ENCODE measurements at places on chromosomes 7 and 10. TPM values are rescaled to one million over a fixed set of nuclear protein-coding genes. Genes with fewer than 3 reads are reported as not detected.

The KEL gene
- polyA plus RNA-seq = not detected

The ITGB1 gene
- 342 TPM for polyA plus RNA-seq

DNA sequence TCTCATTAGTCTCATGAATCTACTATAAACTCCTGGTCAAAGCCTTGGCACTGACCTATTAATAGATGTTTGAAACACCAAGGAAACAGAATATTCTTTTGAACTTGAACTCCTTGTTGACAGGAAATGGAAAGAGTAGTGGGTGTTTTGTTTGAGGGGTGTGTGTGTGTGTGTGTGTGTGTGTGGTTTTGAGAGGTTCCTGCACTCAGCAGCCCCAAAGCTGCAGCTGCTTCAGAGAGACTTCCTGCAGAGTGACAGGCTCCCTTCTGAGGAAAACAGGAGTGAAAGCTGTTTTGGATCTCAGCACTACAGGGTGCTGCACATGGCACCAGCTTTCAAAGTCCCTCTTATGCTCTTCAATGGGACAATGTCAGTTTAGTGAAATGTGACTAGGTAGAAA is 546.5 kb upstream of the STEAP1 start:
- peaks cover 45% of the 10 kb centered on the region for H3K4me1 ChIP-seq
- DNase-seq = peak; percentile 45
- no peak overlapping the region for H3K27ac ChIP-seq
- H3K27me3 ChIP-seq = no peaks in the 10 kb centered on the region
- H3K36me3 ChIP-seq = no peaks in the 10 kb centered on the region

DNA sequence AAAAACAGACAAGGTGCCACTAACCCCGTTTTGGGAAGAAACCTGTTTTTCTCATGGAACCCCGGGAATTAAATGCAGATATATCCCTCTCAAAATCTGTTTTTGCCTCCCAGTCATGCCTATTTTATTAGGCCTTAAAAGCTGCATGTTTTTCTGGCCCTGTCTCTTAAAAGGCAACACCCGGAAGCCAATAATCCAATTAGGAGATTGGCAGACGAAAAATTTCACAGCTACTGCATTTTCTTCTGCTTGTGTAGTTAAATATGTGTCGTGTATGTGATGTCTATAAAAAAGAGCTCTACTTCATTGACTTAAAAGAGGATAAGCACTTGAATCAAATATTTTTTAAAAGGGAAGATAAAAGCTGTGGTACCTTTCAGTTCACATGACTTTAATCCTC is 31.9 kb upstream of the OPTN start:
- H3K4me1 ChIP-seq = no peaks in the 10 kb centered on the region
- H3K4me3 ChIP-seq = no peak overlapping the region
- H3K36me3 ChIP-seq = no peaks in the 10 kb centered on the region
- no peak for DNase-seq
- no peak overlapping the region for H3K27ac ChIP-seq
- no peaks in the 10 kb centered on the region for H3K27me3 ChIP-seq

DNA sequence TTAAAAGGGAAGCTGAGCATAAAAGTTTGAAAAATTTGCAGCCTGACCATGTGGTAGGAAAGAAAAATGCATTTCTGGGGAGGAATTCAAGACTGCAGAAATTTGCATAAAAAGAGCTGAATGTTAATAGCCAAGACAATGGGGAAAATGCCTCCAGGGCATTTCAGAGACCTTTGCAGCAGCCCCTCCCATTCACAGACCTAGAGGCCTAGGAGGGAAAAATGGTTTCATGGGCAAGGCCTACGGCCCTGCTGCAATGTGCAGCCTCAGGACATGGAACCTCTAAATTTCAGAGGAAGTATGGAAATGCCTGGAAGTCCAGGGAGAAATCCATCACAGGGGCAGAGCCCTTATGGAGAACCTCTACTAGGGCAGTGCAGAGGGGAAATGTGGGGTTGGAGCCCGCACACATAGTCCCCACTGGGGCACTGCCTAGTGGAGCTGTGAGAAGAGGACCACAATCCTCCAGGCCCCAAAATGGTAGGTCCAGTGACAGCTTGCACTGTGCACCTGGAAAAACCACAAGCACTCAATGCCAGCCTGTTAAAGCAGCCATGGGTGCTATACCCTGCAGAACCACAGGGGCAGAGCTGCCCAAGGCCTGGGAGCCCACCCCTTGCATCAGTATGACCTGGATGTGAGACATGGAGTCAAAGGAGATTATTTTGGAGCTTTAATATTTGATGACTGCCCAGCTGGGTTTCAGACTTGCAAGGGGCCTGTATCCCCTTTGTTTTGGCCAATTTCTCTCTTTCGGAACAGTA is 243.8 kb downstream of the DNAJB9 start:
- H3K36me3 ChIP-seq = no peaks in the 10 kb centered on the region
- no peak overlapping the region for H3K4me3 ChIP-seq
- no peaks in the 10 kb centered on the region for H3K4me1 ChIP-seq
- no peaks in the 10 kb centered on the region for H3K27me3 ChIP-seq
- DNase-seq = no peak

- H3K4me1 ChIP-seq = no peaks in the 10 kb centered on the region
- H3K4me3 ChIP-seq = no peak overlapping the region
- no peak for DNase-seq
- no peak overlapping the region for H3K27ac ChIP-seq
- no peaks in the 10 kb centered on the region for H3K27me3 ChIP-seq
- no peaks in the 10 kb centered on the region for H3K36me3 ChIP-seq
These were observed 253.3 kb downstream of the CCDC3 start for GRCh38 chr10:12748186-12748585.

DNA sequence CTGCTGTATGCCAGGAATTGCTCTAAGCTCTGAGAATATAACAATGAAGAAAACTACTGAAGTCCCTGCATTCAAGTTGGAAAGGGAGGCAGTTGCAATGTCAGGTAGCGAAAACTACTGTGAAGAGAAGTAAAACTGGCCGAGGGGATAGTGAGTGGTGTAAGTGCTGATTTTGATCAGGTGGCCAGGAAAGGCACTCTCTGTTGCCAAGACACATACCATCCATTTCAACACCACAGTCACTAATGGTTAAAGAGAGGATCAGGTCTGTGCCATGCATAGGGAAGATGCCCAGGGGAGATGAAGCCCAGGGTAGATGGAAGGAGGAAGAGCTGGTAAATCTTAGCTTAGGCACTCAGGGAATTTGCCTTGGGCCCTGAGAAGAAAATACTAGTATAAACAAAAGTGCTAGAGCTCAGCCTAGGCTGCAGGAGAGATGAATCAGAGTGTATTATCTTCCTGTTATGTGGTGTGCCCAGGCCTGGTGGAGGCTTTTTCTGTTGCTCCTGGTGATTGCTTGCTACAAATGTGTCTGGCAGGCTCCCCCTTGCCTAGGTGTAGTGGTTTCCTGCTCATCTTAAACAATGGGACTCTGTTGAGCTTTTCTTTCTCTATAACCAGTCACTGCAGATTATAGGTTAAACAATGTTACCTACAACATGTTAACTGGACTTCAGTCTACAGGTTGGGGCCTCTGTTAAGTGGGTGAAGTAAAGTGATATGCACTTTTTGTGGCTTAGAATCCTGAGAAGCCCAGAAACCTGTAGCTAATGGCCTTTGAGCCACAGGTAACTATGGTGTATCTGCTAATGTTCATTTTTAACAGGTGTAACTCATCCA is 125.5 kb downstream of the LRRC4 start:
- H3K4me3 ChIP-seq = no peak overlapping the region
- no peak overlapping the region for H3K27ac ChIP-seq
- H3K4me1 ChIP-seq = no peaks in the 10 kb centered on the region
- H3K27me3 ChIP-seq = no peaks in the 10 kb centered on the region
- H3K36me3 ChIP-seq = peaks cover 5% of the 10 kb centered on the region

The SAP25 gene
- 0.56 TPM for polyA plus RNA-seq

The RBM20 gene
- polyA plus RNA-seq = not detected

The STMP1 gene
- 54.2 TPM for polyA plus RNA-seq

GRCh38 chr10:104246976-104247375 is 7.7 kb upstream of the GSTO1 start:
- H3K27me3 ChIP-seq = no peaks in the 10 kb centered on the region
- no peaks in the 10 kb centered on the region for H3K4me1 ChIP-seq
- H3K4me3 ChIP-seq = no peak overlapping the region
- no peaks in the 10 kb centered on the region for H3K36me3 ChIP-seq

The PLAC9 gene
- not detected for polyA plus RNA-seq

The AGR2 gene
- not detected for polyA plus RNA-seq

The CALHM1 gene
- polyA plus RNA-seq = not detected

- H3K36me3 ChIP-seq = no peaks in the 10 kb centered on the region
- no peaks in the 10 kb centered on the region for H3K27me3 ChIP-seq
- H3K27ac ChIP-seq = no peak overlapping the region
These were observed 14.7 kb upstream of the NXPH1 start for GRCh38 chr7:8418629-8419245.

The C7orf57 gene
- polyA plus RNA-seq = not detected

GRCh38 chr10:115514895-115515294 is 421.7 kb downstream of the ATRNL1 start:
- H3K27ac ChIP-seq = no peak overlapping the region
- no peaks in the 10 kb centered on the region for H3K36me3 ChIP-seq
- DNase-seq = no peak
- no peak overlapping the region for H3K4me3 ChIP-seq
- H3K27me3 ChIP-seq = no peaks in the 10 kb centered on the region

The ANAPC16 gene
- 329 TPM for polyA plus RNA-seq

- H3K4me1 ChIP-seq = no peaks in the 10 kb centered on the region
- no peak for DNase-seq
- H3K27ac ChIP-seq = no peak overlapping the region
- no peaks in the 10 kb centered on the region for H3K36me3 ChIP-seq
- no peak overlapping the region for H3K4me3 ChIP-seq
These were observed 22.4 kb downstream of the STMP1 start for GRCh38 chr7:135684699-135685098.

- peak overlapping the region; percentile 76 for H3K4me3 ChIP-seq
- H3K27me3 ChIP-seq = no peaks in the 10 kb centered on the region
- H3K4me1 ChIP-seq = peaks cover 59% of the 10 kb centered on the region
These were observed 1.6 kb downstream of the NCOA4 start for GRCh38 chr10:46028584-46029460.

The C7orf33 gene
- polyA plus RNA-seq = not detected

GRCh38 chr7:80937336-80937735 is 18.5 kb upstream of the SEMA3C start:
- no peaks in the 10 kb centered on the region for H3K27me3 ChIP-seq
- H3K4me3 ChIP-seq = no peak overlapping the region
- DNase-seq = no peak
- no peak overlapping the region for H3K27ac ChIP-seq
- H3K4me1 ChIP-seq = no peaks in the 10 kb centered on the region

- H3K27ac ChIP-seq = no peak overlapping the region
- H3K27me3 ChIP-seq = no peaks in the 10 kb centered on the region
These were observed 55.2 kb upstream of the FRMD4A start for GRCh38 chr10:14385596-14386593.

The OPN1SW gene
- polyA plus RNA-seq = not detected

The TUBB8 gene
- not detected for polyA plus RNA-seq

The XRCC2 gene
- 0.26 TPM for polyA plus RNA-seq

The CALY gene
- 0.83 TPM for polyA plus RNA-seq

DNA sequence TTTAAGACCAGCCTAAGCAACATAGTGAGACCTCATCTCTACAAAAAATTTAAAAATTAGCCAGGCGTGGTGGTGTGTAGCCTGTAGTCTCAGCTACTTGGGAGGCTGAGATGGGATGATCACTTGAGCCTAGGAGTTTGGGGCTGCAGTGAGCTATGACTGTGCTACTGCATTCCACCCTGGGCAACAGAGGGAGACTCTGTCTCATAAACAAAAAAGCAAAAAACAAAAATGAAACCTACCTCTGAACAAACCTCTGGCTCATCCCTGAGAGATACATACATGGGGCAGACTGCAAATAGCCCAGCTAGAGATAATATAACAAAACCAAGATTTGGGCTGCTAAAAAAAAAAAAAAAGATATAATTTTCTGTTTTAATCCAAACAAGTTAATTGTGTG is 19.5 kb downstream of the C10orf67 start:
- DNase-seq = no peak
- no peak overlapping the region for H3K4me3 ChIP-seq
- H3K36me3 ChIP-seq = no peaks in the 10 kb centered on the region
- no peaks in the 10 kb centered on the region for H3K27me3 ChIP-seq

The SORCS1 gene
- not detected for polyA plus RNA-seq

- no peaks in the 10 kb centered on the region for H3K27me3 ChIP-seq
- no peak for DNase-seq
- no peak overlapping the region for H3K4me3 ChIP-seq
- no peak overlapping the region for H3K27ac ChIP-seq
These were observed 86.6 kb downstream of the BTAF1 start for GRCh38 chr10:92010047-92010735.

DNA sequence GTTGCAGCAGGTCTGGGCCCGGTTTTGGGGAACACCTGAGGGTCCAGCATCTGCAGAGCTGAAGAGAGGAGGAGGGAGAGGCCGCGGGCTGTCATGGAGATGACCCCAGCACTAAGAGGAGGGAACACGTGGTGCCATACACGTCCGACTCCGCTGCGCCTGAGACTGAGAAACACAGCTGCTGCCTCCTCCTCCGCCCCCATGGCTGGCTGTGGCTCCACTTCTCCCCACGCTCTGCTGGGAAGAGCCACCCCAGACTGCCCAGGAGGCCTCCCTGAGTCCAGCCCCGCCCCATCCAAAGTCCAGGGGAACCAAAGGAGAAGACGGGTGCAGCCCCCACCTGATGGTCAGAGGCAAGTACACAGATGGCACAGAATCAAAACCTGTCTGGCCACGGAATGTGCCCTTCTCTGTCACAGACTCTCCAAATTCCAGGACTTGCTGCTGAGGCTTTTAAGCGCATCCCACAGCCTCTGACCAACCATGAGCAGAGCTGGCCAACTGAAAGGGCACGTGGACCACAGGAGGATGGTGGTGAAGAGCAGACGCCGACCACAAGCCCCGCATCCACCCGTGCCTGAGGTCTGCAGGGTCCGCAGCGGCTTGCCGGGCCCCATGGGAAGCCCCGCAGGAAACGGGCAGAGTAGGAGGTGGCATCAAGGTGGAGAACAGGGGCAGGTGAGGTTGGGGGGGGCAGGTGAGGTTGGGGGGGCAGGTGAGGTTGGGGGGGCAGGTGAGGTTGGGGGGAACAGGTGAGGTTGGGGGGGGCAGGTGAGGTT is 24.0 kb downstream of the STK32C start:
- H3K27ac ChIP-seq = no peak overlapping the region
- H3K4me1 ChIP-seq = no peaks in the 10 kb centered on the region
- no peaks in the 10 kb centered on the region for H3K36me3 ChIP-seq
- H3K4me3 ChIP-seq = no peak overlapping the region
- DNase-seq = no peak
- H3K27me3 ChIP-seq = no peaks in the 10 kb centered on the region

The ASB10 gene
- polyA plus RNA-seq = not detected

GRCh38 chr10:3720228-3721019 is 64.6 kb downstream of the KLF6 start:
- DNase-seq = no peak
- H3K4me1 ChIP-seq = no peaks in the 10 kb centered on the region
- H3K4me3 ChIP-seq = no peak overlapping the region

The AASS gene
- 2.1 TPM for polyA plus RNA-seq

GRCh38 chr7:134589491-134589941 is 40.6 kb downstream of the AKR1B15 start:
- no peak for DNase-seq
- no peaks in the 10 kb centered on the region for H3K4me1 ChIP-seq
- H3K36me3 ChIP-seq = no peaks in the 10 kb centered on the region
- H3K27me3 ChIP-seq = no peaks in the 10 kb centered on the region
- no peak overlapping the region for H3K27ac ChIP-seq

GRCh38 chr7:156151078-156151477 is 338.8 kb upstream of the SHH start:
- H3K27me3 ChIP-seq = no peaks in the 10 kb centered on the region
- no peaks in the 10 kb centered on the region for H3K36me3 ChIP-seq
- H3K27ac ChIP-seq = no peak overlapping the region
- DNase-seq = no peak
- H3K4me3 ChIP-seq = no peak overlapping the region

All from CD8-positive, alpha-beta memory T cell (primary cell).